Stimulated activated naive B cell treated with anti-CD40 and anti-IgM and Interleukin-4, amounts not matched to agents 10 μg/mL and 1 μg/mL and 100 μg/mL, for 72 hours (primary cell): ENCODE measurements at places on chromosomes 6 and 20.

DNA sequence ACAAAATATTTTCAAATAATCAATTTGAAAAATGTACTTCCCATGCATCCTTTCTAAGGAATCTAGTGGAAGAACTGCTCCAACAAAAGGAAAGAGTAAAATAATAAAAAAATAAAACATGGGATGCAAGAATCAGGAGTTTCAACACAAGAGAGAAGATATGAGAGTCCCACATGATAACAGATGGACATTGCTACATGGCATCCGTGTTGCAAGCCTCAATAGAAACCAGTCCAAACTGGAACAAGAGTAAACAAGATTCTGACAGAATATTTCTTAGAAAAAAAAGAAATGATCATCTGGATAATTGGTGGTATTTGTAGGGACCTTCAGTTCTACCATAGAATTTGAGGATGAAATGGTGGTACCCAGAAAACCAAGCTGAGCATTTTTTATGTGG lies 186.8 kb downstream of the FRK start:
- no peak overlapping the region for H3K27ac ChIP-seq
- no peaks in the 10 kb centered on the region for H3K36me3 ChIP-seq
- H3K4me1 ChIP-seq, result no peaks in the 10 kb centered on the region
- no peaks in the 10 kb centered on the region for H3K27me3 ChIP-seq
- no peak overlapping the region for H3K4me3 ChIP-seq

GRCh38 chr6:112800439-112800838 lies 453.3 kb downstream of the RFPL4B start:
- no peaks in the 10 kb centered on the region for H3K36me3 ChIP-seq
- no peaks in the 10 kb centered on the region for H3K27me3 ChIP-seq
- H3K4me1 ChIP-seq, result no peaks in the 10 kb centered on the region
- no peak for DNase-seq

GRCh38 chr20:20096421-20096820 lies 44.1 kb downstream of the CFAP61 start:
- DNase-seq, result no peak
- no peak overlapping the region for H3K27ac ChIP-seq
- H3K4me1 ChIP-seq, result no peaks in the 10 kb centered on the region
- H3K4me3 ChIP-seq, result no peak overlapping the region

DNA sequence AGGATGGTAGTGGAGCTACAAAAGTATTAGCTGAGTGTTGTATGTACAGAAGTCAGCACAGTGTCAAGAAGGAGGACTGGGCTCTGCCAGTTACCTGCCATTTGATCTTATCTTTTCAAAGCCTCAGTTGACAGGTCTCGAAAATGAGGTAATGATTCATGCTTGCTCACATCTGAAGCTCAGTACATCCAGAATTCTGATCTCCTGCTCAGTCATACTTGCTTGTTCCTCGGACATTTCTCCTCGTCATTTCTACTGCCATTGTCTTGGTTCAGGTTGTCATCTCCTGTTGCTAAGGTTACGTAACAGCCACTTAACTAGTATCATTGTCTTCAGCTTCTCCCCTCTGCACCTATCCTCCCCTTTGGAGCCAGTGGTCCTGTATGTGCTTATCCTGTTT lies 89.5 kb downstream of the SLX4IP start:
- no peaks in the 10 kb centered on the region for H3K27me3 ChIP-seq
- no peak for DNase-seq
- no peak overlapping the region for H3K4me3 ChIP-seq
- peaks cover 8% of the 10 kb centered on the region for H3K36me3 ChIP-seq
- peaks cover 15% of the 10 kb centered on the region for H3K4me1 ChIP-seq

DNA sequence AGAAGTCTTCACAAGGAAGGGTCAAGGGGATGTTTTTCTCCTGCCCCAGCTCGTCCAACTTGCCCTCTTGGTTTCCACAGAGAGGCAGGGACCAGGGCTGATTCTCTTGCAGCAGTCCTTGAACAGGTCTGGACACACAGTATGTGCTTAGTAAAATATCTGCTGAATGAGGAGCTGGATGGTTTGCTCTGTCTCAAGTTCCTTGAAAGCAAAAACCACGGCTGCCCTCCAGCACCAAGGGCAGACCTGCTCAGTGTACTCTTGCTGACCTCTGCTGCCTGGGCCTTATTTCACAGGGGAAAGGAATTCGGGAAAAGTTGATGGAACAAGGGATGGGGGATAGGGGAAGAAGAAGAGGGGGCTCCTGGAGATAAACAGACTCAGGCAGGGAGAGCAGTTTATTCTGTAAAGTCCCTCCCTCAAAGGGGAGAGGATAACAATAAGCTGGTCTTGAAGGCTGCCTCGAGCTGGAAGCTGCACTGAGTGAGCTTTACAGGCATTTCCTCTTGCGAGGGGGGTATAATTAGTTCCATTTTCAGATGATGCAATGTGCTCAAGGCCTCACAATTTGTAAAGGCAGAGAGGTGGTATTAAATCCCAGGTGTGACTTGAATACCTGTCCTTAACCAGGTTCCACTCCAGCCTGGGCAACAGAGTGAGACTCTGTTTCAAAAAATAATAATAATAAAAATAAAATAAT lies 10.3 kb downstream of the KCNK5 start:
- peaks cover 1% of the 10 kb centered on the region for H3K4me1 ChIP-seq
- no peak overlapping the region for H3K27ac ChIP-seq
- H3K4me3 ChIP-seq, result no peak overlapping the region
- peaks cover 4% of the 10 kb centered on the region for H3K36me3 ChIP-seq
- H3K27me3 ChIP-seq, result no peaks in the 10 kb centered on the region

GRCh38 chr6:146341493-146342230 lies 202.0 kb upstream of the RAB32 start:
- no peak overlapping the region for H3K4me3 ChIP-seq
- no peaks in the 10 kb centered on the region for H3K4me1 ChIP-seq
- H3K27ac ChIP-seq, result no peak overlapping the region
- no peaks in the 10 kb centered on the region for H3K27me3 ChIP-seq

GRCh38 chr6:16953905-16954304 lies 147.9 kb upstream of the STMND1 start:
- H3K36me3 ChIP-seq, result no peaks in the 10 kb centered on the region
- peaks cover 4% of the 10 kb centered on the region for H3K27me3 ChIP-seq
- no peak overlapping the region for H3K4me3 ChIP-seq
- no peak for DNase-seq

GRCh38 chr20:18754030-18754652 lies 59.4 kb upstream of the SCP2D1 start:
- H3K4me3 ChIP-seq, result no peak overlapping the region
- peak; percentile 40 for DNase-seq
- peaks cover 50% of the 10 kb centered on the region for H3K4me1 ChIP-seq
- H3K36me3 ChIP-seq, result peaks cover 9% of the 10 kb centered on the region
- no peaks in the 10 kb centered on the region for H3K27me3 ChIP-seq
- H3K27ac ChIP-seq, result peak overlapping the region; percentile 25

- H3K4me3 ChIP-seq, result no peak overlapping the region
- peaks cover 2% of the 10 kb centered on the region for H3K36me3 ChIP-seq
- DNase-seq, result no peak
- peaks cover 29% of the 10 kb centered on the region for H3K4me1 ChIP-seq
- no peaks in the 10 kb centered on the region for H3K27me3 ChIP-seq
These were observed 10.1 kb upstream of the GMEB2 start for GRCh38 chr20:63636752-63637628.

- H3K36me3 ChIP-seq, result no peaks in the 10 kb centered on the region
- H3K4me3 ChIP-seq, result no peak overlapping the region
- H3K27ac ChIP-seq, result no peak overlapping the region
- DNase-seq, result no peak
- H3K4me1 ChIP-seq, result peaks cover 9% of the 10 kb centered on the region
These were observed 106.4 kb upstream of the FOXO3 start for GRCh38 chr6:108454356-108454755.

DNA sequence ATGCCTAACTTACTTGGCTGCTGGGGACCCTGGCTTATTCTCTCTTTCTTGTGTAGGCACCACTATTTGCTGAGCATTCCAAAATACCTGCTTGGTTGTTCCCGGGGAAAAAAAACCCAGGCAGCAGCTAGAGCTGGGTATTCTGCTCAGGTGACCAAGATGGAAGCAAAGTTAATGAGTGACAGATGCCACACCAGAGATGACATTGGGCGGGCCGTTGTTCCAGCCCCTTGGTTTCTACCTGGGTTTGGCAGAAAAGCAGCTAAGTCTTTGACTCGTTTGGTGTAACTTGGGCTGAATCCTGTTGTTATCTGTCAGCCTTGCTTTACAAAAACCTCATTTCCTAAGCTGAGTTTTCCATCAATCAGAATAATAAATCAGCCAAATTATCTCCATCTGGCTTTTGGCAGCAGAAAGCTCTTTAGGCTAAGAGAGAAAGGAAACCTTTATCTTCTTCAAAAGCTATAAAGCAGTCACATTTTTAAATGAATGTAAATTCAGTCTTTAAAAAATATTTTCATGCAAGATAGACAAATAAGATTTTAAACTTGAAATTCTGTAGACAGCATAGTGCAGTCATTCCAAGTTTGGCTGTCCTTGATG lies 202.0 kb upstream of the GMDS start:
- H3K4me3 ChIP-seq, result no peak overlapping the region
- no peaks in the 10 kb centered on the region for H3K36me3 ChIP-seq
- DNase-seq, result no peak
